ENCODE measurements at places on chromosomes 3 and 15.

DNA sequence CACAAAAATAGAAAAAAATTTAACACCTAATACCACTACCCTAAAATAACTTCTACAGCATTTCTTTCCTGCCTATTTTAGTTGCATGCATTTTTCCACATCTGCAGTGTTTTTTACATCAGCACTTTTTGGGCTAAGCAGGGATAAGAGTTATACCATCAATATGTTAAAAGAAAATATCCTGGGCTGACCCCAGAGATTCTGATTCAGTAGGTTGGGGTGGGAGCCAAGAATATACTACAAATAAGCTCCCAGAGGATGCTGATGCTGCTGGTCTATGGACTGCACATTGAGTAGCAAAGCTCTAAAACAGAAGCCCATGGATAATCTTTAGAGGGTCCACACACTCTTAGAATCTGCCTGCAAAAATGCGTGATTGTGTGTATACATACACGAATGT is 14.8 kb downstream of the FYCO1 start:
- DNase-seq = peak; percentile 63

- DNase-seq = no peak
These were observed 375.2 kb downstream of the FGF12 start for GRCh38 chr3:192352142-192352541.

- no peak for DNase-seq
These were observed 52.1 kb downstream of the TM2D3 start for GRCh38 chr15:101600035-101600434.

DNA sequence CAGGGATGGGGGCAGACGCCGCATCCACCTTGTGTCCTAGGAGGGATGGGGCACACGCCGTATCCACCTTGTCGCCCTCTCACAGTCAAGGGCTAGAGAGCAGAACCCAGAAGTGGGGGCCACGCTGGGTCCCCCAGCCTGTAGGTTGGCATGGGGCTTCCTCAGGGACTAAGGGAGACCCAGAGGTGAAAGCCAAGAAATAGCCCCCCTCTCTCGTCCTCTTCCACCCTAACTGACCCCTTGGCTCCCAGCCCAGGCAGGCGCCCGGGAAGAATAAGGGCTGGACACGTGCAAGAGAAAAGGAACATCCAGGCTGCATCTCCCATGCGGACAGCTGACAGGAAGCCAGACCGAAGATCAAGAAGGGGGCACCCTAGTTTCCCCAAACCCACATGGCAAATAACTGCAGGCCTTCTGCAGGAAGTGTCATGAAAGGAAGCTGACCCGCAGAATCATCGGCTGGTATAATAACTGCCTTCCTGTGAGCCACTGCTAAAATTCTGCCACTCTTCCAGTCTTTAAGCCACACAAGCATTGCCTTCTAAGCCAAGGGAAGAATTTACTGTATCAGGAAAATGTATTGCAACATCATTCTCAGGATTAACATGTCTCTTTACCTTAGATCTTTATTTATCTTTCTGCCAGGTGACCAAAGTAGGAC is 38.5 kb upstream of the TFRC start:
- no peak for DNase-seq

- peak; percentile 50 for DNase-seq
These were observed 427.0 kb upstream of the RARB start for GRCh38 chr3:25000971-25001591.

DNA sequence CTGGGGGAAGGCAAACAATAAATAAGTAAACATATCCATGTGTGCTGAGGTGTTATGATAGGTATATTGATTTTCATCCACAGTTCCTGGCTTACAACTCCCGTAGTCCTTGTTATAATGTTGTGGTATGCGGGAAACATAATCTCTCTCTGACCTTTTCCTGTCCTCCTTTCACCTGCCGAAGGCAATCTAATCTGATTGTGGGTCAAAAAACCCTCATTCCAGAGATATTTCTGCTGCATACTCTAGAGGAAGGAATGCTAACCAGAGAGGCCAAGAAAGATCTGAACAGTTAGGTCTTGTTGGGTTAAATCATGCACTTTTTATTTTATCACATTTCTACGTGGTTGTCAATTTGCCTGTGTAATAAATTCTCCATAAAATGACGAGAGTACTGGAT is 383.6 kb upstream of the SEMA6D start:
- peak; percentile 35 for DNase-seq

GRCh38 chr3:186915806-186916796 is 14.2 kb upstream of the ST6GAL1 start:
- DNase-seq = no peak

DNA sequence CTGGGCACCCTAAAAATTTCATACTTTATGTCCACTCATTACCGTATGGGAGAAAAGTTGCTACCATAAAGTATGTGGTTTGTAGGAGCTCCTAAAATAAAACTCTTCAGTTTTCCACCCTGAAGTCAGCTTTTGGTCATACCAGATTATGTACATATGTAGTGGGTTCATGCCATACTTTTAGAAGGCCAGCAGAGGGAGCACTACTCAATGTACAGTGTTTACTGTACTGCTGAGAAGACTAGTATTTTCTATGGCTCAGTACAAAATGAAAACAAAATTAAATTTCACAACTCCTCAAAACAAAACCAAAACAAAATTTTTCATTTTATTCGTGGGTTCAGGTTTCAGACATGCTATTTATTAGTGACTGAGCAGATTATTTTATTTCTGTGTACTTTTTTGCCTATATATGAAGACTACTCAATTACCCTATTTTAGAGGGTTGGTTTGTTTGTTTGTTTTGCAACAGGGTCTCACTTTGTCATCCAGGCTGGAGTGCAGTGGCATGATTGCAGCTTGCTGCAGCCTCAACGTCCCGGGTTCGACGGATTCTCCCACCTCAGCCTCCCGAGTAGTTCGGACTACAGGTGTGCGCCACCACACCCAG is 24.3 kb downstream of the NXPE3 start:
- DNase-seq = peak; percentile 65
